CD8-positive, alpha-beta memory T cell (primary cell): ENCODE measurements at places on chromosomes 16 and 17. TPM values are rescaled to one million over a fixed set of nuclear protein-coding genes. Genes with fewer than 3 reads are reported as not detected.

DNA sequence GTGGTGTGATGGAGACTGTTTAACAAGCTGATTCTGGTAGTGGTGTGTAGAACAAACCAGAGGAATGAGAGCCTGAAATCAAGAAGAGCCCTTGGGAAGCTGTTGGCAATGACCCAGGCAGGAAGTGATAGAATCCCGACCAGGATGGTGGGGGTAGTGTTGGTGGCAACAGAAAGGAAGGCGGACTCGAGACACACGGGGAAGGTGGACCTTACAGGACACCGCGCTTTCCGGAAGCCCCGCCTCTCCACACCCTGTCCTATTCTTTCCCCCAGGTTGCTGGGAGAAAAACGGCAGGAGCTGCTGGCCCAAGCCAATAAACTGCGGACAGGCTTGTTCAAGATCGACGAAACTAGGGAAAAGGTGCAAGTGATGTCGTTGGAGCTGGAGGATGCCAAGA is 30.0 kb upstream of the KDM6B start:
- no peak overlapping the region for H3K4me3 ChIP-seq
- no peak overlapping the region for H3K27ac ChIP-seq
- no peaks in the 10 kb centered on the region for H3K27me3 ChIP-seq
- no peak for DNase-seq
- H3K4me1 ChIP-seq, result no peaks in the 10 kb centered on the region

DNA sequence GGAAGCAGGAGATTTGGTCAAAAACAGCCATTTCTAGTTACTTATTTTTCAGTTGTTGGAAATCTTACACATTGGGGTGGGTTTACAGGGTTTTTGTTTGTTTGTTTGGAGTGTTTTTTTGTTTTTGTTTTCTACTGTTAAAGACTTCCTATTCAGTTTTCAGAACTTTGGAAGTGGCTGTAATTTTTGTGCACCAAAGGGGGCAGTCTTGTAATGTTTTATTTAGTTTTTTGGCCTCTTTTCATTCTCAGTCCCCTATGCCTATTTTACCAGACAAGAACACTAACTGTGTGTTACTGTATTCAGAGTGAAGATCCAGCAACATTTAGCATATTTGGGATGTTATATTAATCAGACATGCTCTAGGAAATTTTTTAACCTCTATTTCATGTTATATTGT is 20.6 kb downstream of the TPPP3 start:
- H3K27me3 ChIP-seq, result no peaks in the 10 kb centered on the region
- no peaks in the 10 kb centered on the region for H3K36me3 ChIP-seq
- H3K4me1 ChIP-seq, result no peaks in the 10 kb centered on the region

Gene CDC27
- 96.2 TPM for polyA plus RNA-seq

DNA sequence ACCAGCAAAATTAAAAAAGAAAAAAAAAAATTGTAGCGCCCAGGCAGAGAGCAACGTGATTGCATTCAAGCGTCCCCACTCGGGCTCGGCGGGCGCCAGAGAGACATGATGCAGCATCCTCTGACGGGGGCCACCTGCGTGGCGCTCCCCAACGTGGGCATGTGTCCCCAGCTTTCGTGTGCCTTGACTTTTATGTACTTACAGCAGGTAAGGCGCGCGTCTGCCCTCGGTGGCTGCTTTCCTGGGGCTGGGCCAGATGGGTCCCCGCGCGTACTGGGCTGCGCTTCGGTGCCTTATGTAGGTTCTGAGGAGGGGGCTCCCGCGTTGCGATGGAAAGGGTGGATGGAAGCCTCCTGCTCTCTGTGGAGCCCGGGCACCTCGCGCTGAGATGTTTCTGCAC is 28.4 kb upstream of the RBFOX1 start:
- no peaks in the 10 kb centered on the region for H3K27me3 ChIP-seq
- H3K27ac ChIP-seq, result no peak overlapping the region
- DNase-seq, result no peak
- no peaks in the 10 kb centered on the region for H3K36me3 ChIP-seq

DNA sequence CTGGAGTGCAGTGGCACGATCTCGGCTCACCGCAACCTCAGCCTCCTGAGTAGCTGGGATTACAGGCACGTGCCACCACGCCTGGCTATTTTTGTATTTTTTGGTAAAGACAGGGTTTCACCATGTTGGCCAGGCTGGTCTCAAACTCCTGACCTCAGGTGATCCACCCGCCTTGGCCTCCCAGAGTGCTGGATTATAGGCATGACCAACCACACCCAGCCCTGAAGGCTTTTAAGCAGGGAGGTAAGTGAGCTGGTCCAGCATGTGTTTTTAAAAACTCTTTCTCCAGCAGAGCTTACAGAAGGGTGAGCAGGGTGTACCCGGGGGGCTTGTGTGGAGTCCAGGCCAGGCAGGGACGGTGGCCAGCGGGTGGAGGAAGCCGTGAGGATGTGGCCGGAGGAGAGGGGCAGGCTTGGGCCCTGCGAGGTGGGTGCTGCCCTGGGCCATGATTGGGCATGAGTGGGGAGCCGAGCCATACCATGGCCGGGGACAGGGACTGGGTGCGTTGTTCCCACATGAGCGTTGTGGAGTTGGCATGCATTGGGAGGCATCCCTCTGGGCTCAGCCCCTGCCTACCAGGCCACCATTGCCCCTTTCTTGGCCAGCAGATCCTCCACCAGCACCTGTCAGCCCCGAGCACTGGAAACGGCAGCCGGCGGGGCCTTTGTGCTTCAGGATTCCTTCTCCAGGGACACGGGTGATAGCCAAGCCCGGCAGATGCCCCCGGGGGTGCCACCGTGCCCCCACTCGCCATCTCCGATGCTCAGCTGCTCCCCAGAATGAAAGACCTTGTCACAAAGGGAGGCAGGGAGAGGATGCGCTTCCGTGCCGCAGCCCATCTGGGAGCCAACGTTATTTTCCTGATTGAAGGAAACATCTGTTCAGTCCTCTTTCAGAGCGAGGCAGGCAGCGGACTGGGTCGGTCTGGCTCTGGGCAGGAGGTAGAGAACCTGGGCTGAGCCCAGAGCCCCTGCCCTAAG is 64.5 kb downstream of the RAI1 start:
- no peak overlapping the region for H3K4me3 ChIP-seq
- H3K27me3 ChIP-seq, result no peaks in the 10 kb centered on the region
- no peaks in the 10 kb centered on the region for H3K36me3 ChIP-seq
- no peak for DNase-seq
- peaks cover 18% of the 10 kb centered on the region for H3K4me1 ChIP-seq

Gene KLHL10
- 0.24 TPM for polyA plus RNA-seq

Gene ASGR1
- polyA plus RNA-seq, result not detected

GRCh38 chr16:87555647-87556046 is 46.7 kb upstream of the JPH3 start:
- H3K27me3 ChIP-seq, result no peaks in the 10 kb centered on the region
- H3K4me1 ChIP-seq, result no peaks in the 10 kb centered on the region
- no peak overlapping the region for H3K4me3 ChIP-seq

Gene TEX14
- polyA plus RNA-seq, result not detected

- H3K4me1 ChIP-seq, result no peaks in the 10 kb centered on the region
- H3K4me3 ChIP-seq, result no peak overlapping the region
- no peaks in the 10 kb centered on the region for H3K27me3 ChIP-seq
- H3K27ac ChIP-seq, result no peak overlapping the region
- H3K36me3 ChIP-seq, result no peaks in the 10 kb centered on the region
These were observed 233.2 kb downstream of the ZNF423 start for GRCh38 chr16:49622421-49623402.

GRCh38 chr16:29025218-29025617 is 40.4 kb downstream of the LAT start:
- H3K4me3 ChIP-seq, result peak overlapping the region; percentile 15
- H3K27ac ChIP-seq, result no peak overlapping the region
- H3K36me3 ChIP-seq, result no peaks in the 10 kb centered on the region

Gene HSD17B2
- 0.03 TPM for polyA plus RNA-seq

DNA sequence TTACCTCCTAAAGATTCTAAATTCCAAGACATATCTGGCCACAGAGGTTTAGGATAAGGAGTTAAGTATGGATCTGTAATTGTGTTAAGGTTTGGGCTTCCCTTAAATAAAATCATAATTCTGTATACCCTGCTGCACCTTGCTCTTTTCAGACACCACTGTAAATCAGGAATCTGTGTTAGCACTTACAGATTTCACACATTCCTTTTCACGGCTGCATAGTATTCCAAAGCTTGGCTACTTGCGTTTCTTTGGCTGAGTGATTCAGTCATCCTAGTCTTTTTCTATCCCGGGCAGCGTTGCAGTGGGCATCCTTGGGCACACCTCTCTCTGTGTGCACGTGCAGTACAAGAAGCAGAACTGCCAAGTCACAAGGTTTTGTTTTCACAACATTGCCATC is 105.8 kb downstream of the SOCS1 start:
- H3K4me3 ChIP-seq, result no peak overlapping the region
- H3K27me3 ChIP-seq, result no peaks in the 10 kb centered on the region
- H3K27ac ChIP-seq, result no peak overlapping the region
- DNase-seq, result no peak
